ENCODE measurements at places on chromosomes 7 and 10. TPM values are rescaled to one million over a fixed set of nuclear protein-coding genes. Genes with fewer than 3 reads are reported as not detected.

TAS2R41 gene
- not detected for total RNA-seq

PALD1 gene
- 15.7 TPM for total RNA-seq

ST8SIA6 gene
- 0.52 TPM for total RNA-seq

LRIT1 gene
- not detected for total RNA-seq

PRLHR gene
- total RNA-seq: not detected

SPDYE18 gene
- not detected for total RNA-seq

LIPN gene
- total RNA-seq: not detected

C10orf62 gene
- under 0.01 TPM for total RNA-seq

PGAM2 gene
- total RNA-seq: 618 TPM

EIF3B gene
- total RNA-seq: 120 TPM

RPP38 gene
- total RNA-seq: 6.3 TPM

MRLN gene
- 156 TPM for total RNA-seq

SLC26A3 gene
- total RNA-seq: not detected
